Endothelial cell of umbilical vein (primary cell): ENCODE measurements at places on chromosomes 4 and X.

DNA sequence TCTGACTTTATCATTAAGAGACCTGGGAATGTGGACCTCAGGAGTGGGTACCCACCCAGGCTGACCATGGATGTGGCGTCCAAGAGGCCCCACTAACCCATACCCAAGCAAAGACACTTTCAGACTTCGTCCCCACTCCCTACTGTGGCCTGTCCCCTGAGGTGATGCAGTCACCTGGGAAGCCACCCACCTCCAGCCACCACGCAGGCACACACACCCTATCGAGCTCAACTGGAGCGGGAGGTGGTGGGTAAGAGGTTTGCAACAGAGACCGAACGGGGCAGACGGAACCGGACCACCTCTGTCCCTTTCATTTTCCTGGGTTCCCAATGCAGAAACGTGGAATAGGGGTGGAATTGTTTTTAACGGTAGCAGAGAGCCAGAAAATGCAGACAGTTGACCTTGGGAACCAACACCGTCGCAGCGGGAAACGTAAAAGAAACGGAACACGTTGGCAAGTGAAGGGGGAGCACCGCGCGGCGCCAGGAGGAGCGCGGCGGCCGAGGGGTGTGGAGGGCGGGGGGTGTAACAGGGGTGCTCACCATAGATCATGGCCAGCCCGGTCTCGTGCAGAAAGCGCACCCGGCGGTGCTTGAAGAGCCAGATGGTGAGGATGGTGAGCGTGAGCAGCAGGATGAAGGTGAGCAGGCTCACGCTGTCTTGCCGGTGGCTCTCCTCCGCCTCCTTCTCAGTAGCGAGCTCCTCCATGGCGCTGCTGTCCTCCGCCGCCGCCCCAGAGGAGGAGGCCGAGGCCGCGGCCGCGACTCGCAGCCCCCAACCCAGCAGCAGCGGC is 559 bp downstream of the SLC9A7 start:
- H3K27ac ChIP-seq: no peak overlapping the region
- H3K4me3 ChIP-seq: peak overlapping the region; percentile 53
- peaks cover 13% of the 10 kb centered on the region for H3K4me1 ChIP-seq
- H3K27me3 ChIP-seq: no peaks in the 10 kb centered on the region
- peak; percentile 23 for DNase-seq
- H3K36me3 ChIP-seq: no peaks in the 10 kb centered on the region

DNA sequence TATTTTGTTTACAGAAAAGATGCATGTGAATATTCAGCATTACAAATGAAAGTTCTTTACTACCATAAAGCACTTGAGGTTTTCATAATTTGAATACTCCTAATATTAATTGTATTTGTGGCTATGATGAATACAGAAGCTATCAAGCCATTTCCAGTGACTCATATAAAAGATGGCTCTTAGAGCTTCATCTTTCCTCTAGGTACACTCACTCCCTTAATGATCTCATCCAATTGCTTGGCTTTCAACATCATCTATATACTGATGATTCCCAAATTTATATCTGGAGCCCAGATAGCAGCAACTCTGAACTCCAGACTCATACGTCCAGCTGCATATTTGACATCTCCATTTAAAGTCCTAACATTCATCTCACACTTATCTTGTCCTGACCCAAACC is 183.4 kb upstream of the FAM241A start:
- H3K27ac ChIP-seq: no peak overlapping the region
- peaks cover 16% of the 10 kb centered on the region for H3K4me1 ChIP-seq
- DNase-seq: no peak

DNA sequence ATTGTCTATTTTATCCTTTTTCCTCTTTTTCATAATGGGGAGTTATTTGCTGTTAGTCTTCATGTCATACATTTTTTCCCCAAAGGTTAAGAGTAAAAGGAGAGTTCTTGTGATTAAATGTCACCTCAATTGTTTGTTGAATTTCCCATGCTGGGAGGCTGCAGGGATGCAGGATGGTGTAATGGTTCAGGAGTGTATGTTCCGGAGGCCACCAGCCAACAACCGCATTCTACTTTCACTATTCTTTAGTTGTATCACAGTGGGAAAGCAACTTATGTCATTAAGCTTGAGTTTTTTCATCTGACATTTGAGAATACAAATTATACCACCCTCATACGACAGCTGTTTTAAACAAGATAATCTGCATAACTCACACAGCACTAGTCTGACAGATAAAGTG is 15.4 kb downstream of the AFP start:
- H3K27me3 ChIP-seq: peaks cover 30% of the 10 kb centered on the region
- no peaks in the 10 kb centered on the region for H3K36me3 ChIP-seq
- DNase-seq: no peak
- no peak overlapping the region for H3K27ac ChIP-seq
- no peaks in the 10 kb centered on the region for H3K4me1 ChIP-seq
- no peak overlapping the region for H3K4me3 ChIP-seq

- H3K4me1 ChIP-seq: peaks cover 6% of the 10 kb centered on the region
- no peaks in the 10 kb centered on the region for H3K36me3 ChIP-seq
- H3K27me3 ChIP-seq: no peaks in the 10 kb centered on the region
Measured at GRCh38 chr4:86558797-86559196, 35.3 kb upstream of the PTPN13 start.

DNA sequence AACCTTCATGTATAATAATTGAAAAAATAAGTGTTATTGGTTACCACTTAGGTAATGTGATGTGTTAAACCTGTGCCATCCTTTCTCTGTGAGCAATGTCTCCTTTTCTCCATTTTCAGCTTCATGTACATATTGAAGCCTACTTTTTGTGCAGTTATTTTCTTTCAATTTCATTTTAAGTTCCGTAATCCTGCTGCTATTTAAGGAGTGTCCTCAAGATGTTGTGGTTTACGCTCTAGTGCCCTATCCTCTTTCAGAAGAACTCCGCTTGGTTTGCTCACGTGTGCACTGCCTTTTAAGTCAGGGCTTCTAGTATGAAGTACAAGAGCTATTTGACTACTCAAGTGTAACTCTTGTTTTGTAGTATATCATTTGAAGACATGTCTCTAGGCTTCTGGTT is 2253.2 kb upstream of the TENM3 start:
- H3K36me3 ChIP-seq: no peaks in the 10 kb centered on the region
- H3K27me3 ChIP-seq: no peaks in the 10 kb centered on the region
- no peak for DNase-seq
- H3K27ac ChIP-seq: no peak overlapping the region

DNA sequence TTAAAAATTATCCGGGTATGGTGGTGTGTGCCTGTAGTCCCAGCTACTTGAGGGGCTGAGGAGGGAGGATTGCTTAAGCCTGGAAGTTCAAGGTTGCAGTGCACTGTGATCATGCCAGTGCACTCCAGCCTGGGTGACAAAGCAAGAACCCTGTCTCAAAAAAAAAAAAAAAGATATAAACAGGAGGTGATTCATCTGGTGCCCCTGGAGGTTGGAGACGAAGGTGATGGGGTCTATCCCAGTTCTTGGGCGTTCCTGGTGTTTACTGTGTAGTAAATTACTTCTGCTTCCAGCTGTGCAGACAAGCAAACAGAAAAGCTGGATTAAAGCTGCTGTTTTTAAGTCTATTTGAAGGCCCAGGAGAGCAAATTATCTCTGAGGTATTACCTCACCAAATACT is 19.9 kb downstream of the GPKOW start:
- no peaks in the 10 kb centered on the region for H3K4me1 ChIP-seq
- no peak overlapping the region for H3K27ac ChIP-seq
- H3K4me3 ChIP-seq: no peak overlapping the region
- no peak for DNase-seq
- no peaks in the 10 kb centered on the region for H3K27me3 ChIP-seq

DNA sequence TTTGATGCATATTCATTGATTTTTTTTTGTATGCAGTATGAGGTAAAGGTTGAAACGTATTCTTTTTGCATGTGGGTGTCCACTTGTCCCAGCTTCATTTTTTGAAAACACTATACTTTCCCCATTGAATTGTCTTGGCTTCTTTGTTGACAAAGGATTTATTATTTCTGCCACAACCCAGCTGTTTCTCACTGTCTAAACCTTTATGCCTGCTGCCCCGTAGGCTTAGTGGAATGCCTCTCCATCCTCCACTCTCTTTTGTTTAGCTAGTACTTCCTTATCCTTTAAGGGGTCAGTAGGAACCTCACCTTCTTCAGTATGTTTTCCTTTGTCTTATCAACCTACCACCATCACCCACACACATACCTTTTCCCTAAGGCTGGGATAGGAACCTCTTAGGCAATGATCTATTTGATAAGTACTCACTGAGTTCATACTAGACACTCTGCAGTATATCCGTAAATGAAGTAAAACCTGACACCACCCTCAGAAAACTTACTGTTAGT is 8.5 kb downstream of the FMR1 start:
- H3K4me3 ChIP-seq: no peak overlapping the region
- no peaks in the 10 kb centered on the region for H3K36me3 ChIP-seq
- no peak overlapping the region for H3K27ac ChIP-seq
- no peak for DNase-seq
- H3K27me3 ChIP-seq: no peaks in the 10 kb centered on the region
- H3K4me1 ChIP-seq: peaks cover 11% of the 10 kb centered on the region

- no peaks in the 10 kb centered on the region for H3K36me3 ChIP-seq
- DNase-seq: no peak
- H3K27me3 ChIP-seq: no peaks in the 10 kb centered on the region
- H3K27ac ChIP-seq: no peak overlapping the region
- H3K4me1 ChIP-seq: no peaks in the 10 kb centered on the region
Measured at GRCh38 chr4:173746424-173746823, 216.4 kb upstream of the HAND2 start.

- no peaks in the 10 kb centered on the region for H3K36me3 ChIP-seq
- DNase-seq: no peak
- no peaks in the 10 kb centered on the region for H3K27me3 ChIP-seq
- H3K4me1 ChIP-seq: no peaks in the 10 kb centered on the region
- no peak overlapping the region for H3K27ac ChIP-seq
- no peak overlapping the region for H3K4me3 ChIP-seq
Measured at GRCh38 chr4:120995266-120996010, 72.9 kb upstream of the PRDM5 start.

DNA sequence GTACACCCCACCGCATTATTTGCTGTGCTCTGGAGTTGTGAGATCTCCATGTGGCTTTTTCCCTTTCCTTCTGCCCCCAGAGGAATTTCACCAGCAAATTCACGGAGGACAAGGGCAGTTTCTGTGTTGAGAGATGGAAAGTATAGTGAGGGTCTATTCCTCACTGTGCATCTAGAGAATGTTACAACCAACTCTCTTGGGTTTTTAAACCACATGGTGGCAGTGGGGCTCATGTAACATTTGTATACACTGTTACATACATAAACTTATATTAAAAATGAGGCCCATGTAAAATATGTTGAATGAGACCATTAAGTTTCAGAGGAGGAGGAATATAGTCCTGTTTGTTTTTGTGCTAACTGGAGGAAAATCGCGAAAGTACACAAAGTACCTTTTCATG is 909 bp upstream of the PRKG2 start:
- DNase-seq: no peak
- H3K4me3 ChIP-seq: no peak overlapping the region
- no peaks in the 10 kb centered on the region for H3K36me3 ChIP-seq
- no peaks in the 10 kb centered on the region for H3K4me1 ChIP-seq

DNA sequence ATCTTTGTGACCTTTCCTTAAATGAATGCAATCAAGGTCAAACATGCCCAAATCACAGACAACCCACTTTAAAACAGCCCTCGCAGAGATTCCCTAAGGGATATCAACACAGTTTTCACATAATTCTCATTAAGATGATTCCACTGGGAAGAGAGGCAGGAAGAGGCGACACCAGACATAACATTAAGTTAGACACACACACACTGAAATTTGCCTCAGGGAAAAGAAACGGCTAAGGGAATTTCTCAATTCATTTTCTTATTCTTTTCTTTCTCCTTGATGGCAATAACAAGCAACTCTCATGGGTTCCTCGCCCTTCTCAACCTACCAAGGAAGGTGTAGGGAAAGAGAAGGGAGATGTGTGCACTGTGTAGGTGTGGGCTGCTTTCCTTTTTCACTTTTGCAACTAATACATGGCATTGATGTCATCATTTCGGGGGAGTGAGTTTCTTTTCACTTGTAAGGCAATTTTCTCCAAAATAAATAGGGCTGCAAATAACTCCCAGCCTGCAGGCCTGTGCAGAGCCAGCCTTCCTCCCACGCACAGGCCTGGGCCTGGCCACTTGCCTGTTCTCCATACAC is 41.4 kb downstream of the SOD3 start:
- no peaks in the 10 kb centered on the region for H3K36me3 ChIP-seq
- no peak overlapping the region for H3K4me3 ChIP-seq
- no peak overlapping the region for H3K27ac ChIP-seq
- no peaks in the 10 kb centered on the region for H3K27me3 ChIP-seq

GRCh38 chr4:183552274-183553146 is 47.7 kb downstream of the ING2 start:
- no peak for DNase-seq
- no peak overlapping the region for H3K27ac ChIP-seq
- no peaks in the 10 kb centered on the region for H3K27me3 ChIP-seq
- H3K4me1 ChIP-seq: no peaks in the 10 kb centered on the region
- H3K4me3 ChIP-seq: no peak overlapping the region
- H3K36me3 ChIP-seq: no peaks in the 10 kb centered on the region

DNA sequence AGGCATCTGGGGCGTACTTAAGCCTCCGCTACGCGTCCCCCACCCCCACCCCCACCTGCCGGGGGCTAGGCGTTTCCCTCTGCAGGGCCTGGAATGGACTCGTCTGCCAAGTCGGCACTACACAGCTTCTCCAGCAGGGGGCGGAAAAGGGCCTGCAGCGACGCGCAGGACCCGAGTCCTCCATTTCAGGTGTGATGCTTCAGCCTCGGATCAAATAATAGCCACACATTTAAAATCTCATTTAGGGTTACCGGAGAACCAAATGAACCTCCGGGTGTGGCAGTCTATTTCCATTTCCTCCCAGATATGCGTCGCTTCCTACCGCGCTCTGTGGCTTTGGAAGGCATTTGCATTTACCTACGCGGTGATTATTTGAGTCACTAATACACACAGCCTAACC is 2.9 kb downstream of the PAK3 start:
- no peak for DNase-seq
- no peak overlapping the region for H3K27ac ChIP-seq
- H3K4me3 ChIP-seq: no peak overlapping the region
- H3K36me3 ChIP-seq: no peaks in the 10 kb centered on the region
- H3K4me1 ChIP-seq: no peaks in the 10 kb centered on the region

DNA sequence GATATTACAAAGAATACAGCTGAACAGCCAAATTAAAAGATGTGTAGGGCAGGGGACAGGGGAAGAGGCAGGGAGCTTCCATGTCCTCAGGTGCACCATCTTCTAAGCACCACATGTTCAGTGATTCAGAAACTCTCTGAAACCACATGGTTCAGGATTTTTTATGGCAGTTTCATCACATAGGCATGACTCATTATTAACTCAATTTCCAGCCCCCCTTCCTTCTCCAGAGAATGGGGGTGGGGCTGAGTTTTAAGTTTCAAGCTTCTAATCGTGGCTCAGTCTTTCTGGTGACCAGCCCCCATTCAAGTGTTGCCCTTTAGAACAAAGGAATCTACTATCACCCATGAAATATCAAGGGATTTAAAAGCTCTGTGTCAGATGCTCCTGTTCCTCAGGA is 317.8 kb upstream of the GALNT7 start:
- DNase-seq: peak; percentile 28
- H3K27me3 ChIP-seq: no peaks in the 10 kb centered on the region
- H3K36me3 ChIP-seq: no peaks in the 10 kb centered on the region
- no peaks in the 10 kb centered on the region for H3K4me1 ChIP-seq
